Hematopoietic multipotent progenitor cell treated with erythropoietin and hydrocortisone succinate and interleukin-3 and kit ligand, for 6 days (in vitro differentiated cells): ENCODE measurements at places on chromosomes 4 and X.

GRCh38 chr4:94461506-94461905, 9.8 kb downstream of the PDLIM5 start:
- no peak for DNase-seq

GRCh38 chrX:153487590-153488071, 7.1 kb upstream of the BGN start:
- DNase-seq = no peak

GRCh38 chr4:64777286-64777685, 368.0 kb upstream of the TECRL start:
- DNase-seq = no peak

- no peak for DNase-seq
Observed at GRCh38 chrX:1463581-1463980, 10.9 kb upstream of the ASMTL start.

DNA sequence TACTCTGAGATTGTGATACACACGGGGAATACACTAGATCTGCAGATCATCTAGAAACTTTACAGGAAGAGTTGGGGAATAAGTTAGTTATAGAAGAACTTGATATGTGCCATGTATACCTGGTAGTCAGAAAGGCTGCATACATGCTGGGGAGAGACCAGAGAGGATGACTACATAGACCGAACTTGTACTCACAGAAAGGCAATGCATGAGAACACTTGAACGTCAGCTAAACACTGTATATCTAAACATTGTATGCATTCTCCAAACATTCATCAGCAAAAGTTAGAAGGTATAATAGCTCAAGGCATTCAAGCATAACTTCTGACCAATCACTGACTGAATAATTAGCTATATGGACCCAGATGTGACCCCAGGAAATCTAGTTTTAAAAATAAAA, 78.0 kb upstream of the PDHA2 start:
- DNase-seq = no peak

DNA sequence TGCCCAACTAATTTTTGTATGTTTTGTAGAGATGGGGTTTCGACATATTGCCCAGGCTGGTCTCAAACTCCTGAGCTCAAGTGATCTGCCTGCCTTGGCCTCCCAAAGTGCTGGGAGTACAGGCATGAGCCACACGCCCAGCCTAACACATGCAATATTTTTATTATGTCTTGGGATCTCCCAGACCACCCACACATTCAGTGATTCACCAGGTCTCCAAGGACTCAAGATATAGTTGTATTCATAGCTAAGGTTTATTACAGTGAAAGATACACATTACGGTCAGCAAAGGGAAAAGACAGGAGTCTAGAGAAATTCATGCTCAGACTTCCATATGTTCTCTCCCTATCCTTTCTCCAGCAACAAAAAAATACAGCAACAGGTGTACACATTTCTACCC, 25.5 kb upstream of the FAM120C start:
- no peak for DNase-seq

GRCh38 chr4:39046249-39046648, 14.0 kb upstream of the TMEM156 start:
- DNase-seq = no peak

DNA sequence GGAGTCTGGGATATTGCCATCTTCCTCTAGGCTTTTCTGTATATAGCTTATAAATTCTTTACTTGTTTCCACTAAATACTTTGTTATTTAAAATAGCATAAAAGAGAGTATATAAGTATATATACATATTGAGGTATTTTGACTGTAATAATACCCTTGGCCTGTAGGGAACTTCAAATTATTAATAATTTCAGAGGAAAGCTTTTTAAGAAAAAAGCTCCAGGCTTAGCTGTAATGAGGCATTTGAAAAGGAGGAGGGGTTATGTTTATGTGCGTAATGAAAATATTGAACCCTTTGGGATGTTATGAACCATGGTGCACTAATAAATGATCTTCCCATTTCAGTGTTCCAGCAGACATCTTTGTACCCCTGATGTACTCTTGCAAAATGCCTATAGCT, 578.1 kb downstream of the RPA4 start:
- no peak for DNase-seq

GRCh38 chrX:17052210-17052609, 105.8 kb downstream of the REPS2 start:
- DNase-seq = no peak

DNA sequence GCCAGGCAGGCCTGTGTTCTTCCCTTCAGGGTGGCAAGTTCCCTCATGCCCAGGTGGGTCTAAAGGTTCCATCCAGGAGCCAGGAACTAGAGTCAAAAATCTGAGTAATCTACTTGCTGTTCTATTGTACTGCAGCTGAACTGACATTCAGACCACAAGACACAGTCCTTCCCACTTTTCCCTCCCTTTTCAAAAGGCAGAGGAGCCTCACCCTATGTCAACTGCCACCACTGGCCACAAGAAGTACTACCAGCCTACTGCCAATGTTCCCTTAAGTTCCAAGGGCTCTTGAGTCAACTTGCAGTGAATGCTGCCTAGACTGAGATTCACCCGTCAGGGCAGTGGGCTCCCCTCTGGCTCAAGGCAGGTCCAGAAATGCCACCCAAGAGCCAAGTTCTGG, 133.5 kb downstream of the FAM47B start:
- no peak for DNase-seq
